ENCODE measurements at places on chromosomes 11 and 22. TPM values are rescaled to one million over a fixed set of nuclear protein-coding genes. Genes with fewer than 3 reads are reported as not detected.

- DNase-seq: no peak
Measured at GRCh38 chr11:77125191-77125590, 2.9 kb upstream of the MYO7A start.

DNA sequence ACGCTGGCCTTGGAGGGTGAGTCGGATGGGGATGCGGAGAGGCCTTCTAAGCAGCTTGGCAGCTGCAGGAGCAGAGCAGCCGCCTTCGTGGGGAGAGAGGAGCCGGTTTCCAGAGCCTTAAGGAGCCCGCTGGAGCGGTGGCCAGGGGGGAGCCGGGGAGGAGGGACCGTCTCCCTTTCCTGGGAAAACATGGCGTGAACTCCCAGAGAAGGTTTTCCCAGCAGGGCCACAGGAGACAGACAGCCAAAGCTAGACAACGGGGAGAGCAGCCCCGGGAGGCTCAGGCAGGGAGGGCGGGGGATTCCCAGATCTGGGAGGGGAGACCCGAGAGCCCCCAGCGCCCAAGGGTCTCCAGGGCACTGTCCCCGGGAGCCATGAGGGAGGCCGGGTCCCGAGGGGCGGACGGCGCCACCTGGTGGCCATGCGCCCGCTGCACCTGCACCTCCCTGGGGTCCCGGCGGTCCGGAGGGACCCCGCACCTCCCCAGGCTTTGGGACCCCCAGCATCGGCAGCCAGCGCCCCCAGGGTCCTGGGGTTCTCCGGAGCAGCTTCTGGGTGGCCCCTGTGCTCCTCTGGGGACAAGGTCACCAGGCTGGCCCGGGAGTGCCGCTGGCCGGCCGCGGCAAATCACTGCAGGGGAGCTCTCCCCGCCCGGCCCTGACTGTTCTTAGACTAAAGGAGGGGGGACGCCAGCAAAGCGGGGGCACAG, 2.4 kb upstream of the SYT8 start:
- DNase-seq: peak; percentile 53

GRCh38 chr11:32081129-32081641, 9.7 kb upstream of the RCN1 start:
- peak; percentile 71 for DNase-seq

- no peak for DNase-seq
Measured at GRCh38 chr22:39748877-39749276, 144.7 kb downstream of the ENTHD1 start.

DNA sequence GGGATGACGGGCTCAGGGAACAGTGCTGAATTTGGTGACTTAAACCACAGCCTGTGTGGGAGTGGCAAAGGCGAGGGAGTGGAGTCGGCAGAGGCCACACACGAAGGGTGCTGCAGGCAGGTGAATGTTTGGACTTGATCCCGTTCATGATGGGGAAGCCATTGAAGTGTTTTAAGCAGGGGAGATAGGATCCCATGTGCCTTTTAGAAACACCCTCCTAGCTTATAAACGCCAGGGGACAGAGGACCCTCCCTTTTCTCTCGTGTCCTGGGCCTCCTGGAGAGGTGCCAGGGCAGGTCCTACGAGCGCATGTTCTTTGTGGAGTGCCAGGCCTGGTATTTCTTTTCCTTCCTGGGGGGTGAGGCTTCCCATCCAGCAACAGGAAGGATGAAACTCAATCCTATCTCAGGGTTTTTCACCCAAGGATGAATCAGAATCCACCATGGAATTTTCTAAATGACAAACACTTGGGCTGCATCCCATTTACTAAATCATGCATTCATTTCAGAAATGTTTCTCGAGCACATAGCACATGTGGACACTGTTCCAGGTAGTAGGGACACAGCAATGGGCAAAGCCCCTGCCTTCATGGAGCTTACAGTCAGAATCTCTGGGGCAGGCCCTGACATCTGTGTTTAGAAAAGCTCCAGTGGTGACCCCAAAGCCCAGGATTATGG, 59.6 kb downstream of the CHRDL2 start:
- no peak for DNase-seq

DNA sequence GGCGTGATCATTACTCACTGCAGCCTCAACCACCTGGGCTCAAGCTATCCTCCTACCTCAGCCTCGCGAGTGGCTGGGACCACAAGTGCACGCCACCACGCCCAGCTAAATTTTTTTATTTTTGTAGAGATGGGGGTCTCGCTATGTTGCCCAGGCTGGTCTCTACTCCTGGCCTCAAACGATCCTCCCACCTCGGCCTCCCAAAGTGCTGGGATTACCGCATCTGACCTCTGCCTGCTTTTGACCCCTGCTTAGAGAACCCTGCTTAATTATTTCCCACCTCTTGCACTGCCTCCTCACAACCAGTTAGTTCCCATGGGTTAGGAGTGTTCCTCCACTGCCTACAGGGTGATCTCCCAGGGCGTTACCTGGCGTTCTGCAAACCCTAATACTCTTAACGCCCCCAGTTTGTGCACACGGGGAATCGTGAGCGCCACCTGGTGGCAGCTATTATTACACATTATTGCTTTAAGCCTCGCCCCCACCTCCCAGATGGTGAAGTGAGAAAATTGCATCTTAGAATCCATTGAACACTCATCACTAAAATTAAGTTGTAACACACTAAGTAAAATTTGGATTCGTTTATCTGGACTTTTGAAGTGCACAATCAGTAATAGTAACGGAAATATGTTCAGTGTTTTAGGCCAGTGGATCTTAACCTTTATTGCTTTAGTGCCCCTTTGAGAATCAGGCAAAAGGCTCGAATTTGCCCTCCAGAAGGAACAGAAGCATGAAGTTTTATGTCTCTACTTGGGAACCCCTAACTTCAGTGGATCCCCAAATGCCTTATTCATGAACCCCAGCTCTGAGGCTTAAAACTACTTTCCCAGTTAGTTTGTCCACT, 61.4 kb upstream of the ASPHD2 start:
- peak; percentile 56 for DNase-seq

DNA sequence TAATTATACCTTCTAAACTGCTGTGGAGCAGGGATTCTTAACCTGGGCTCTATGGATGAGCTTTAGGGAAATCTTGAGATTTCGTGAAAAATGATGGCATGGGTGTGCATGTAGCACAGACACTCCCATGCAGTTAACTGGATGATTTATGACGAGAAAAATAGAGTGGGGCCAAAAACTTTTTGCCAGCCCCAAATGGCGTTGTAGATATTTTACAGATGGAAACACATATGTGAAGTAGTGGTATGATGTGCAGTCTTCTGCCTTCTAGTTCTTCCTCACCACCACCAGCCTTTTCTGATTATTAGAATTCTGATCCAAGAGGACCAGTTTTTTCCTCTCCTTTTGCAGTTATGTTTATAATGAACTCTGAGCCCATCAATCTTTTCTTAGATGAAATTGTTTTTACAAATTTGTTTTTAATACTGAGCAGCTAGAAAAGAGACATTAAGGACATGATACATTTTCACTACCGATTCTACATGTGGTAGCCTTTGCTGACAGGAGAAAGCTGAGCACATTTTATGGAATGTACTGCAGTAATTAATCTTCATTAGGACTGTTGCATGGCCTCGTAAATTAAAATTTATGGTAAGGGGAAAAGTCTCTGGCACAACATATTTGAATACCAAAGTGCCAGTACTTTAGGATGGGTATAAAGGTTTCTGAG, 261.4 kb downstream of the DDX10 start:
- no peak for DNase-seq

GRCh38 chr11:18012122-18012905, 533 bp downstream of the SERGEF start:
- peak; percentile 56 for DNase-seq

DNA sequence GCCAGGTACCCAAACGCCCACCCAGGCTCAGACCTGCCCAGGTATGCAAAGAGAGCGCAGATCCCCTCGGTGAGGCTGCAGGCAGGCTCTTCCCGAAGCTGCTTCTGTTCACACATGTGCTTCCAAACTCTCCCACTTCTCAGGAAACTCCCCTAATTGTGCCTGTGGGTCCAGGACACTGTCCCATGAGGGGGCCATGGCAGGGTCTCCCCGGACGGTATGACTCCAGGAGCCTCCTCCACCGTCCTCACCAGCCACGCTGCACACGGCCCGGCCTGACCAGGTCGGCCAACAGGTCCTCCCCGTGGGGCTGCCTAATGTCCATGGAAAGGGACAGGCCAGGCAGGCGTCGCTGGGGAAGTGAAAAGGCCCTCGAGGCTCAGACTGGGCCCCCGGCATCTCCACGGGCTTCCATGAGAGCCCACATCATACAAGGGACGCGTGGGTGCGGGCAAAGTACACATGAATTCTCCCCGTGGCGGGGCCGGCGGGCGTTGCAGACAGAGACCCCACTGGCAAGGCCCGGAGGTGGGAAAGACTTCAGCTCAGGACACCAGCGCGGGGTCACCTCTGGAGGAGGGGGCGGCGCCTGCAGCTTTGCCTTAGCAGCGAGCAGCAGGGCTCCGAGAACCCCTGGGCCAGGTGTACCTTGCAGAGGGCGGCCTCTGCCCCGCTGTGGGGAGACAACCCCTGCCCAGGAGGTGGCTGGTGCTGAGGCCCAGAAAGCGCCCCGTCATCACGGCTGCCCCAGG, 526.1 kb downstream of the BRD1 start:
- DNase-seq: no peak

GRCh38 chr11:75311858-75312288, 39.6 kb downstream of the ARRB1 start:
- peak; percentile 82 for DNase-seq

- no peak for DNase-seq
Measured at GRCh38 chr11:119758291-119758690, 29.3 kb upstream of the NECTIN1 start.

DNA sequence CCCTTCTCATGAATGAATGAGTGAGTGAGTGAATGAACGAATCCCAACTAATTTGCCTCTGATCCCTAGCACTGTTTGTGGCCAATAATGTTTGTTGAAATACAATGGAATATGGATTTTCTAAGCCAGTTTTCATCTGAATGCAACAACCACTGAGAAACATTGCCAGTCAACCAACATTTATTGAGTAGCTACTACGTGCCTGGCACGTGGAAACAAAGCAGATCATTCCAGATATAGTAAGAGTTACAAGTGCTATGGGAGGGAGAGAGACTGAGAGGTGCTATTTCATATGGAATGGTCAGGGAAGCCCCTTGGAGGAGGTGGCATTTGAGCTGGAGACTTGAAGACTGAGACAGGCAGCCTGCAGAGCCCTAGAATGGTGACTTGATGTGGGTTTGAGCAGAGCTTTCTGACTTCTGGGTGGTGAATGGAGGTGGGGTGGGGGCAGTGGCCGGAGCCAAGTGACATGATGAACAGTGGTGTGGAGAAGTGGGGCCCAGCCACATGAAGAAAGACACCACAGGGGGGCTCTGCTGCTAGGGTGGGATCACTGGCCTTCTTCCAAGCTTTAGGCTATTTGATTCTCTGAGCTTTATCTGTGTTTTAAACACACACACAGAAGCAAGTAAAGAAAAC, 35.1 kb upstream of the SMTN start:
- no peak for DNase-seq

DNA sequence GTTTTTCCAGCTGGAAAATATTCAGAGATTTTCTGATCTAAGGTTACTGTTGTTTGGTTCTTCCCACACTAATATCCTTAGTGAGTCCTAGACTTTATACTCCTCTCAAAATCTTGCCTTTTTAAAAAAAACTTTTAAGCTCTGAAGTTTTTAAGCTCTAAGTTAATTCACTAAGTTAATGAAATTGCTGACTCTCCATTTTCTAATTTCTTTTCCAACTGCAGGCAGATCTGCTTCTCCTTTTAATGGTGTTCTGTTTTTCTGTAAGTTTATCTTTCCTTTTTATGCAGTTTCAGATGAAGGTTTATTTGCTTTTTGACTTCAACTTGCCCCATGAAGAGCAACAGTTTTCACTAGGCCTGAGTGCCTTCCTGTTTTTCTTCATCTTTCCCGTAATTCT, 125.8 kb upstream of the ARHGAP42 start:
- no peak for DNase-seq

- DNase-seq: no peak
Measured at GRCh38 chr22:31064369-31064768, 16.7 kb upstream of the SMTN start.

DNA sequence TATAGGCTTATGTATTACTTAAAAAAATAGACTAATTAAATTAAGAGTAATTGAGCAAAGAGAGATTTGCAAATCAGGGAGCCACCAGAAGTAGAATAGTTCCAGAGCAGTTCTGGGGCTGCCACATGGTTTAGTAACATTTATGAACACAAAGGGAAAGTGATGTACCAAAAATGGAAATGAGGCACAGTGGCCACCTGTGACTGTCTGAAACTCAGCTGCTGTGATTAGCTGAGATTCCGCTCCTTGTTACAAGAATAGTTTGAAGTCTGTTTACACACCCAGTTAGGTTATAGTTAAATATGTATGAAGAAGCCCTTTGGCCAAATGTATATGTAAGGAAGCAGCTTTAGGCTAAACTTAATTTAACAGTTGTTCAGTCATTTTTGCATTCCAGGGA, 901.5 kb upstream of the CHORDC1 start:
- DNase-seq: no peak

DNA sequence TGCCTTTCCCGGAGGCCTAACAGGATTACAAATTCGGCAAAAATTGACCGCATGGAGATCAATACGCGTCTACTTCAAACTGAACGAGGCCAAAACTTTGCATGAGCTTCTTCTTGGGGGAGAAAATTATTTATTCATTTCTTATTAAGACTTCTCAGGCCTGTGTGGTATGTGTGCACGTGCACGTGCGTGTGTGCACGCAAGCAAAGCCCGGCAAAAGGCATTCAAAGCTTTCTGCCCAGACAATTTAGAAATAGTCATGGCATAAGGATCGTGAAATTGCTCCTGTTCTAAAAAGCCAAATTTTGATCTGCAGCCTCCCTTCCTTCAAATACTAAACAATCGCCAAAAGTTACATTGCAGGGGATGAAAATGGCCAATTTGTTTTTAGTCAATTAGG, 14.6 kb downstream of the MN1 start:
- no peak for DNase-seq

DNA sequence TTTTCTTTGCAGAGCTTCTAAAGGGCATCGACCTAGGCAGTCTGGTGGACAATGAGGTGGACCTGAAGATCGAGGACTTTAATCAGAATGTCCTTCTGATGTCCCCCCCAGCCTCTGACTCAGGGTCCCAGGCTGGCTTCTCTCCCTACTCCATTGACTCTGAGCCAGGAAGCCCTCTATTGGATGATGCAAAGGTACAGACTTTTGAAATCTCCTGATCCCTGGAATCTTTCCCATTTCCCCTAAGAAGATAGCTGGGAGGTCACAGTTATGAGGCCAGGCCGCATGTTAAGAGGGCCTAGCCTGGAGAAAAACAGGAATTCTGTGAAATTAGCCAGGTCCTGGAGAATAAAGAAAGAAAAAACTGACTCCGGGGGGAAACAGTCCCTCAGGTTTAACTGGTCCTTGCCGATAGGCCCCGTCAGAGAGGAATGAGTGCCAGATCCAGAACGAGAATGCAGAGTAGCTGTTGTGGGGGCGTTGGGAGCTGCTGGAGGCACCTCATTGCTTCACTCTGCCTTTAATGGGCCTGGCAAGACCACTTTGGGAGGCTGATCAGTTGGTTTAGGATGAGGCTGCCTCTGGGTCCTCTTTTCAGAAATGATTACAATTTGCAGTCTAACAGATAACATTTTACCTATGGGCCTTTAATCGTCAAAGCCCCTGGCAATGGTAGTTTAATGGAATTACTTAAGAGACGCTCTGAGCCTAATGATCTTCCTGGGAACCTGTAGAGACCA, 39.2 kb downstream of the SHISA8 start:
- DNase-seq: no peak

The SLC5A1 gene
- not detected for total RNA-seq

The ARHGAP1 gene
- 38.4 TPM for total RNA-seq

The TRIM29 gene
- not detected for total RNA-seq

The RAG2 gene
- not detected for total RNA-seq

The VPREB3 gene
- not detected for total RNA-seq

The OR5I1 gene
- total RNA-seq: not detected

The PKNOX2 gene
- total RNA-seq: 8.7 TPM

The LMNTD2 gene
- 2.3 TPM for total RNA-seq

The RIBC2 gene
- 0.71 TPM for total RNA-seq
